ENCODE measurements at places on chromosomes 7 and 10.

DNA sequence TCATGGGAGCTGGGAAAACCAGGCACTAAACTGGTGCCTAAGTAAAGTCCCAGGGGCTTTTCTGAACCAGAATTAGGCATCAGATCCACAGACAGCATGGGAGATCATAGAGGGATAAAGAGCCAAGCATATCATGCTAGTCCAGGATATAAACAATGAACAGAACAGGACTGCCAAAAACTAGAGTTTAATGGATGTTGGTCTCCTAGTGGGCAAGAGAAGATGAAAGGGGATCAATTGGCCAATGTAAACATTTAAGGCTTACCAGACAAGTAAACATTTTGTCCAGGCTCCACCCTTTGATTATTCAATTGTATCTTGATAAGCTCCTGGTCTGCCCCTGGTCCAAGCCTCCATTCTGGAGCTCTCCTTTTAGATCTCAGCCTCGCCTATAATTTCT is 18.9 kb downstream of the MACC1 start:
- no peak for DNase-seq

DNA sequence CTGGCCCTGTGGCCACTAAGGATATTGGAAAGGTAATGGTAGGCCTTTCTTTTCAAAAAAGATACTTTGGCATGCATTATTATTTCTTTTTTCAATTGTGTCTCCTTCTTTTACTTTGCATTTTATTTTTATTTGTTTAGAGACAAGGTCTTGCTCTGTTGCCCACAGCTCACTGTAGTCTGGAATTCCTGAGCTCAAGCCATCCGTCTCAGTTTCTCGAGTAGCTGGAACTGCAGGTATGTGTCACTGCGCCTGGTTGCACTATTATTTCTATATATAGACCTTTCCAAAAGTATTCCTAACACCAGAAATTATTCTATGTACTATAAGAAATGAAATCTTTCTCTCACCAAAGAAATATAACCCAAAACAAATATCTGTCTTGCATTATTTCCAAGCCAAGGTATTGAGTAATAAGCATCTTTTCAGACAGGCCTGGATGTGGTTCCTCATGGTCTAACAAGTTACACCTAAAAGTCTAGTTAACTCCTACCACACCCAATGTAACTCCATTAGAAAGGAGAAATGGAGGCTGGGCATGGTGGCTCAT is 500.8 kb upstream of the ANKRD30A start:
- DNase-seq: no peak

DNA sequence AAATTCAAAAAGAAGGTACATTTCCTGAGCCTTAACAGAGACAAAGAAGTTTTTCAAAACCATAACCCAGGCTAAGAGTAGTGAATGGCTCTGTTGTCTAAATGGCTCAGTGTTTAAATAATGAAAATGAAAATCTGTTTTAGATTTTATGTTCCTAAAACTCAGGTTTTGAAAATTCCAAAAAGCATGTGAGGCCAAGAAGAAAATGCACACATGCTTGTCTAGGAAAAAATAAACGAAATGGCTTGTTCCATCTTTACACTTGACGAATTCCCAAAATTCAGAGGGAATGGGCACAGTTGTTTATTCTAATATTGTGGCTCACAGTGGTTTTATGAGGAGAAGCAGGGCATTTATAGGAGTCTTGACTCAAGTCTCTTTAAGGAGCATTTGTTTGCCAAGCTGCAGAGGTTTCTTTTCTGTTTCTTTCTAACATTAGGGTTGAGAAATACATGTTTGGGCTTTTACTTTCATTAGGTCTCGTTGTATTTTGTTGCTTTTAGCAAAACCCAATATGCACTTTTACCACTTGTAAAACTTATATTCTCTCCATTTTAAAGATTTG is 527.6 kb upstream of the ANKRD30A start:
- no peak for DNase-seq

DNA sequence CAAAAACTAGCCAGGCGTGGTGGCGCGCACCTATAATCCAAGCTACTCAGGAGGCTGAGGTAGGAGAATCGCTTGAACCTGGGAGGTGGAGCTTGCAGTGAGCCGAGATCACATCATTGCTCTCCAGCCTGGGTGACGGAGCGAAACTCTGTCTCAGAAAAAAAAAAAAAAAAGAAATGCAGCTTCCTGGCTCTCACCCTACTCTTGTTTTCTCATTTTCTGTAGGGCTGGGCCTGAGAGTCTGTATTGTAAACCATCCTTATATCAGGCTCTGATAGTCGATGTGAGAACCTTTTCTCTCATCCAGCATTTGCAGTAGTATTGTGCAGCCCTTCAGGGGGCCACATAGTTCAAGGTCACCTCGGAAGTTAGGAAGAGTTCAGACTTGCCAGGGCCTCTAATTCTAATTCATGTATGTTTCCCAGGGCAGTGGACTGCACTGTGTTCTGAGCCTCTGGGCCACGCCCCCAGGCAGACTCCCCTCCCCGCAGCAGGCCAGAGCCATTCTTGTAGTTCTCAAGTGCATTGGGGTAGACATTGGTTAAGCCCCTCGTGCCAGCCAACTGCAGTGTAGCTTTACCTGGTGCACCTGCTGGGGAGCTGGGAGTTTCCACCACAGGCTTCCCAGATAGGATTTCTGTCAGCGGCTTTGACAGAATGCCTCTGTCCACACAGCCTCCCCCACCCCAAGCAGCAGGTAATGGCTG is 38.3 kb upstream of the PDCD4 start:
- no peak for DNase-seq

GRCh38 chr7:11281953-11282352 is 308.3 kb downstream of the PHF14 start:
- no peak for DNase-seq

- DNase-seq: no peak
Observed at GRCh38 chr7:56175771-56176170, 59.6 kb upstream of the NUPR2 start.

- DNase-seq: no peak
Observed at GRCh38 chr10:44510379-44511115, 125.7 kb upstream of the CXCL12 start.

DNA sequence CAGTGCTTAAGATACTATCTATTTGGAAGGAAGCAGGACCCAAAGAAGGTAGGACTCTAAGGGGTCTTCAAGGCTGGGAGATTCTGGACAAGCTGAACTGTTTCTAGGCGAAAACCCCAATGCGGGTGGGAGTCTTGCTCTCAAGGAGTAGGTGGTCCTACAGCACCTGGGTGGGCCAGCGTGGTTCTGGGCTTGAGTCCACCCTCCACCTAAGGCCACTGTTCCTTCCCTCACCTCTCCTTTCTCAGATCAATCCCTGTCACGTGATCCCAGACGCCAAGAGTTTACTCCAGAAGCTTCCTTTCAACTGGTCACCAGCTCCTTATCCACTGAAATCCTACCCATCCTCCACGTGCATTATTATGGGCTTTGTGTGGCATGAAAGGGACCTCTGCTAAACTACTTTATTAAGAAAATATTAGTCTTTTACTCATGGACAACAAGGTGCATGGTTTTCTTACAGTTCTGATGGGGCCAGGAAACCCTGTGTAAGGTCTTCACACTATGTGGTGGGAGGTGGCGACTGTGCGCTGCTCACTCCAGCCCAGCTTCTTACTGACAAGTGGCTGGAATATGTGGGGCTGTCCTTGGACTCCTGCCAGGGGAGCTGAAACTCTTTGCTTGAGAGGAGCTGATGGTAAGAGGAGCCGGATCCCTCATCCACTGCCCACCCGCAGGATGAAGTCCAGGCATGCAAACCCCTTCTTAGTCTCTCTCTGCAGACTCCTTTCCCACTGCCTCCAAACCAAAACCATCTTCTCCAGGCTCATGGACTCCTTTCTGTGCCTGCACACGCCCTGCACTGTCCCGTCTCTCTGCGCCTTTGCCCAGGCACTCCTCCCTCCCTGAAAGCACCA is 1.6 kb downstream of the ZNF746 start:
- DNase-seq: peak; percentile 13

GRCh38 chr10:120521880-120522279 is 64.9 kb downstream of the PLPP4 start:
- DNase-seq: no peak

GRCh38 chr7:39299695-39300094 is 266.5 kb upstream of the YAE1 start:
- no peak for DNase-seq

DNA sequence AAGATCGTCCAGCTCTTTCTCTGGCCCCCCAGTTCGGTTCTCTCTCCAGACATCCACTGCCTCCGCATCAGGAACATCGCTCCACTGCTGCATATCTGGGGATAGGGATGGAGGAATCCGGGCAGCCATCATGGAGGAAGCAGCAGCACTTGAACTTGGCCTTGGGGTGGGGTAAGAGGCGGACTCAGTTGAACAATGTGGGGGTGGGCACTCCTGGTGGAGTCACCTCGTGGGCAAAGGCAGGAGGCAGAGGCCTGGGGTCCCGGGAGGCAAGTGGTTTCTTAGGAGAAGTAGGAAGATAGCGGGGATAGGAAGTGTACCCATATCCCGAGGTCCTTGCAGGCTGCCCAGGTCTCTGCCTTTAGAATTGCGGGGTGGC is 98.3 kb downstream of the CHST15 start:
- no peak for DNase-seq

- no peak for DNase-seq
Observed at GRCh38 chr10:70132098-70133029, at the start of gene AIFM2. TSS of gene AIFM2 (minus strand) at chr10:70132825. CDS start at chr10:70124084, 8,741 bp downstream.

DNA sequence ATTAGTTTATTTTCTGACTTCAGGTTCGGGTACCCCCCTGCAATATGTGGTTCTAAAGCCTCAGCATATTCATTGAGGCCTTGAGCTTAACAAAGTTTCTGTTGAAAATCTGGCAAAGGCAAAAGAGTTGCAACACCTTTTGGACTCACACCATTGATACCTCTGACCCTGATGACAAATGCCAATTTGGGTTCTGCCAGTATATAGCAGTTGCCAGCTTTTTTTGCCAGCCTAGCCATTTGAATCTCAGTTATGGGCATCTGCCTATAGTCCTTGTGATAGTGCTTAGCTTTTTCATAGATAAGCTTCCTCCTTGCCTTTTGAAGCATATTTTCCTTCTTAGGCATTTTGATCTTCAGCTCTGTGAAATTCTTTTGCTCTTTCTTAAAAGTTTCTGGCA is 31.9 kb downstream of the LIPJ start:
- DNase-seq: no peak

DNA sequence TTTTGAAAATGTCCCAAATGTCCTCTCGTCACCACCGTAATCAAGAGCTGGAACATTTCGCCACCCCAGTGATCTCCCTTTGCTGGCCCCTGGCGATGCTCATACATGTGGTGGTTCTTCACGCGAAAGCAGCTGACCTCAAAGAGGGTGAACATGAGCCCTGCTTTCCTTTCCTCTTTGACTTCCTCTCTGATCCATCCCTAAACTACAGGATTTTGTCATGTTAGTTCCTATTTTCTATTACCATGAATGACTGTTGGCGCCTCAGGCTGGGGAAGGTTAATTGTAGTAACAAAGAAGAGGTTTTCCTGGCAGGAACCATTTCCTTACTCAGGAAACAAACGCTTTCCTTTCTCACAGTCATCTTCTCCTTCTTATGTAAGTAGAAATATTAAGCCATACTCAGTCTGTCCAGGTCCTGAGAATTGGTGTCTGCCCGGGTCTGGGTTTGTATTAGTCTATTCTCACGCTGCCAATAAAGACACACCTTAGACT is 114.5 kb downstream of the INSYN2A start:
- DNase-seq: no peak

- no peak for DNase-seq
Observed at GRCh38 chr10:124184208-124184830, 90.9 kb upstream of the CHST15 start.

DNA sequence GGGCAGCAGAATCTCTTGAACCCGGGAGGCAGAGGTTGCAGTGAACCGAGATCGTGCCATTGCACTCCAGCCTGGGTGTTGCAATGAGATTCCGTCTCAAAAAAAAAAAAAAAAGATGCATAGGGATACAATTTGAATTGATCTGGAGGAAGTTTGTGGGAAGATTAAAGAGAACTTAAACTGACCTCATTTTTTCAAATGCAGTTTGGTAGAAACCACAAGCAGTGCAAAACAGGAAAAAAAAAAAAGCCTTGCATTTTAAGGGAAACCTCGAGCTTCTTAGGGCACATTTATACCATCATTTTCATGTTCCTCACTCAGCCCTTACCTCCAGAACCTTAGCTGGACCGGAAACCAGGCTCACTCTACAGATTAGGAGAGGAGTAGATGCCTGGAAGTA is 2.8 kb downstream of the KCTD7 start:
- no peak for DNase-seq

GRCh38 chr7:4815609-4816418 is 40.4 kb downstream of the AP5Z1 start:
- DNase-seq: no peak

GRCh38 chr10:63093227-63093626 is 39.9 kb upstream of the NRBF2 start:
- DNase-seq: no peak

DNA sequence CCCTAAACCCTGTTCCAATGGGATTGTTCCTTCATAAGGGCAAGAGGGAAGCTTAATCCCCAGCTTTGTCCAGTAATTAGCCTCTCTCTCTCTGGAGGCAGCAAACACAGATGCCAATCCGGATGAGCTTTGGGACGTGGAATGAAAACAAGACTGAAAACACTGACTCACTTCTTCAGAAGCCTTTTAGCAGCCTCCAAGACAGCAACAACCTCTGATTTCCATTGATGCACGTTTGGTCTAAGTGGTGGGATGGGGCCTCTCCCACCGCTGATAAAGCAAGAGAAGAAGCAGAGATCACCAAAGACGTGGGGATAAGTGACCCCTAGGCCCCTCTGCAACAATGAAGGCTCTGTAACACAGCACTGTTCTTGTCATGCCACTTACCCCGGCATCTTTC is 5.8 kb upstream of the GFRA1 start:
- DNase-seq: no peak

GRCh38 chr10:119201233-119201632 is 6.1 kb upstream of the GRK5 start:
- no peak for DNase-seq

- no peak for DNase-seq
Observed at GRCh38 chr10:58048936-58049335, 218.8 kb downstream of the IPMK start.

- no peak for DNase-seq
Observed at GRCh38 chr7:82950436-82950835, 212.2 kb downstream of the PCLO start.

DNA sequence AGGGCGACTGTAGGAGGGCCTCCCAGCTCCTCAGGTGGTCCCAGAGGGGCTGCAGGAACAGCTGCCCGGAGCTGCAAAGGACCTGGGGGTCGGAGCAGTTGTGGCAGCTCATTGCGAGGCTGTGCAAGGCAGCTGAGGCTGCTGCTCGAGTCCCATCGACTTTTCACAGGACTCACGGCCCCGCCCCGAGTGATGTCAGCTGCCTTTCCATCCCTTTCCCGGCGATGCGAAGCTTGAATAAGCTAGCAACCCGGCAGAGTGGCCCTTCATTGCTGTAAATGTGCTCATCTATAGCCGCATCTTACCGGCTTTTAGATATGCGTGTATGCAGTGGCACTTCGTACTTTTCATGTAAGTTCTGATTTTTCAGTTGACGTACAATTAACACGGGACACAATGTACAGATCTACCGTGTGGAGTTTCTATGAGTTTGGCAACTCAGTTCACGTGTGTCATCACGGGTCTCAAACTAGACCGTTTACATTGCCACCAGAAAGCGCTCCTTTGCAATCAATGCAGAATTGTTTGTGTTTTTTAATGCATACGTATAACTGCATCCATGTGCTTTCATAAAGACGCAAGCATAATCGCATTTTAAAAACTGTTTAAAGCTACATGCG is at the start of gene CH25H:
CH25H (minus strand) TSS at position 137 of the 620 bp plus-strand sequence; CDS start at position 112, 25 bp downstream.
- peak; percentile 72 for DNase-seq

Measured in amygdala (tissue), 56 donors.